Stimulated activated naive CD4-positive, alpha-beta T cell (primary cell): ENCODE measurements at places on chromosomes 5 and 9.

DNA sequence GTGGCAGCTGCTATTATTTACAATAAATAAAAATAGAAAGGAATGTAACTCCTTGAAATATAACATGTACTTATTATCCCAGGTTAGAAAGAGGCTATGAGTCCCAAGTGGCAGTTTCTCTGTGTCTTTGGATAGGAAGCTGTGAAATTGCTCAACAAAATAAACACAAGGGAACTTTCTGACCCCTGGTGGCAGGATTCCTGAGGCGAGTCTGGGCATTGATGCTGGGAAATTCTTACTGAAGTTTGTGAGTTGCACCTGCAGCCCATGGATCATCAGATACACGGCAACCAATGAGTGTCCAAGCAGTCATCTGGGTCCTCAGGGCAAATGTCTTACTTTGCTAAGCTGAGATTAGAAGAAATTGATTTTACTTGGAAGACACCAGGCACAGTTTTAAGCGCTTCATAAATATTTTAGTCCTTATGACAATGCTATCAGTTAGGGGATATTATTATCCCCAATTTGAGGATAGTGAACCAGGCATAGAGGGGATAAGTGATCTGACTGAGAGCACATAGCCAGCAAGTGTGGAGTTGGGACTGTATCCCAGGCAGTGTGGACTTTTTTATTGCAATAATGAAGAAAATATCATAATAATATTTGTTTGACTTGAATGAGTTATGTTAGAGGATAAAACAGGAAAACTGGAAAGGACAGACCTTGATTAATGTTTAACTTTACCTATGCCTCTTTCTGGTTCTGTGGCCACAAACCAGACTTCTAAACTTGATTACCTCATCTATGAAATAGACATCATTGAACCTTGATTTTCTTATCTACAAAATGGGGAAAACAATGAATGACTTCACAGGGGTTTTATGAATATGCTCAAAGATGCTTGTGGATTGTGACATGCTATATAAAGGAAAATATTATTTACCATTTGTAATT lies 265.5 kb upstream of the ADAMTSL1 start:
- no peak for DNase-seq

- DNase-seq: peak; percentile 22
These were observed 160.0 kb downstream of the RMI1 start for GRCh38 chr9:84140535-84141101.

GRCh38 chr9:95741631-95742030 lies 133.9 kb upstream of the ERCC6L2 start:
- DNase-seq: no peak

GRCh38 chr5:160702934-160703333 lies 149.1 kb downstream of the ATP10B start:
- DNase-seq: no peak

DNA sequence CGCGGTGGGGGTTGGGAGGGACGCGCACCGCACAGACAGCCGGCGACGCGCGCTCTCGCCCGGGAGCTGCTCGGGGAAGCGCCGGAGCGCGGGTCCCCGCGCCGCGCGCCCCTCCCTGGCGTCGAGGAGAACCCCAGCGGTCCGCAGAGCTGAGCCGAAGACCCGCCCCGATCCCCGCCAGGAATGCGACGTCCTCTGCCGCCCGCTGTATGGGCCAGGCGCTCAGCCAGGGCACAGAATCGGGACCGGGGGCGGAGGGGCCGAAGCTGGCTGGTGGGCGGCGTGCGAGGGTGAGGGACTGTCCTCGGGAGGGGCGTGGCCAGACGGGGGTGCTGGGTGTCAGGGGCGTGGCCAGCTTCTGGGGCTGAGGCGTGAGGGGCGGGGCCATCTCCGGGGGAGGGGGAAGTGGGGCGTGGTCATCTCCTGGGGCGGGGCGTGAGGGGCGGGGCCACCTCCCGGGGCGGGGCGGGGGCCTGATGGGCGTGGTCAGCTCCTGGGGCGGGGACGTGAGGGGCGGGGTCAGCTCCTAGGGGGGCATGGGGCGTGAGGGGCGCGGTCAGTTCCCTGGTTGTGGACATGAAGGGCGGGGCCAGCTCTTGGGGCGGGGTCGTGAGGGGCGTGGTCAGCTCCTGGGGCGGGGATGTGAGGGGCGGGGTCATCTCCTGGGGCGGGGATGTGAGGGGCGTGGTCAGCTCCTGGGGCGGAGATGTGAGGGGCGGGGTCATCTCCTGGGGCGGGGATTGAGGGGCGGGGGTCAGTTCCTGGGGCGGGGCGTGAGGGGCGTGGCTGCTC lies 965 bp downstream of the PTGDS start:
- DNase-seq: peak; percentile 51

GRCh38 chr9:1957856-1958255 lies 57.3 kb upstream of the SMARCA2 start:
- no peak for DNase-seq

- no peak for DNase-seq
These were observed 43.4 kb upstream of the NR4A3 start for GRCh38 chr9:99778308-99778707.

- DNase-seq: no peak
These were observed 70.4 kb downstream of the ARRDC3 start for GRCh38 chr5:91312698-91313097.

- no peak for DNase-seq
These were observed 1584.3 kb upstream of the NUDT12 start for GRCh38 chr5:105146867-105147266.
